ENCODE measurements at places on chromosomes 3 and 15.

- no peak for DNase-seq
Observed at GRCh38 chr15:96247621-96248305, 82.7 kb upstream of the NR2F2 start.

- DNase-seq = no peak
Observed at GRCh38 chr3:155426524-155427230, 133.2 kb upstream of the STRIT1 start.

DNA sequence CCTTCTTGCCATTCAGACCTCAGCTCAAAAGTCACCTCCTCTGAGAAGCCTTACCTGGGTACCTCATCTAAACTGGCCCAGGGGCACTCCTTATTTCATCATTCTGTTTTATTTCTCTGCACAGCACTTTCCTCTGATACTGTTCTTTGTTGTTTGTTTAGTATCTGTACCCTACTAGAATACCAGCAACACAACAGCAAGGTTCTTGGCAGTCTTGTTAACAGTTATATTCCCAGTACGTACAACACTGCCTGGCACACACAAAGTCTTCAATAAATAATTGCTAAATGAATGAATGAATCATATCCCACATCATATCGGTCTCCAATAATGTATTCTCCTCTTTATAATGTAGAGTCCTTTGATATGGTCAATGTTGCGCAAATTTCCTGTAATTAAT lies 188.1 kb downstream of the FOXP1 start:
- no peak for DNase-seq

GRCh38 chr15:34783431-34783830 lies 11.9 kb downstream of the ACTC1 start:
- no peak for DNase-seq

GRCh38 chr15:88465633-88466224 lies 1.5 kb downstream of the MRPL46 start:
- DNase-seq = no peak

GRCh38 chr3:148178503-148178902 lies 519.2 kb upstream of the AGTR1 start:
- no peak for DNase-seq

DNA sequence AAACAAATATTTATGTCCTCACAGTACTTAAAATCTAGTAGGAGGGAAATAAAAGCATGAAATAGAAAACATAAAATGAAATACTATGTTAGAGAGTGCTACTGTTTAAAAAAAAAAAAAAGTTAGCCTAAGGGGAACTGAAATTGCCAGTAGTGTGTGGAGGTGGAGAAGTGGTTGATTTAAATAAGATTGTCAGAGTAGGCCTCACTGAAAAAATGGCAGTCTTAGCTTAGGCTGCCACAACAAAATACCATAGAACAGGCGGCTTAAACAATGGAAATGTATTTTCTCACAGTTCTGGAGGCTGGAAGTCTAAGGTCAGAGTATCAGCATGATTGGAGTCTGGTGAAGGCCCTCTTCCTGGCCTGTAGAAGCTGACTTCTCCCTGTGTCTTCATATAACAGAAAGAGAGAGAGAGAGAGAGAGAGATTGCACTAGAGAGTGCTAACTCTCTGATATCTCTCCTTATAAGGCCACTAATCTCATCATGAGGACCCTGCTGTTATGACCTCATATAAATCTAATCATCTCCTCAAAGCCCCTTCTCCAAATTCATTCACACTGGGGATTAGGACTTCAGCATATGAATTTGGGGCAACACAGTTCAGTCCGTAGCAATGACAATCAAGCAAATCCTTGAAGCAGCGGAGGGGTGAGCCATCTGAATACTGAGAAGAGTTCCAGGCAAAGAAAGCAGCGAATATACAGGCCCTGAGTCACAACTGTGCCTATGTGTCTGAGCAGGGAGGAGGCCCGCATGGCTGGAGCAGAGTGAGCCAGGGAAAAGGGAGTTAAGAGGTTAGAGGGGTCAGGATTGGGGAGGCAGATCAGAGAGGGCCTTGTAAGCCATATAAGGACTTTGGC lies 23.6 kb upstream of the LRRC34 start:
- no peak for DNase-seq
